Psoas muscle (tissue), 8 donors: ENCODE measurements at places on chromosomes 12 and 14. TPM values are rescaled to one million over a fixed set of nuclear protein-coding genes. Genes with fewer than 3 reads are reported as not detected.

GRCh38 chr12:94182986-94183707, 34.8 kb downstream of the PLXNC1 start:
- no peak for DNase-seq
- H3K27me3 ChIP-seq: peaks cover 3% of the 10 kb centered on the region
- H3K36me3 ChIP-seq: no peaks in the 10 kb centered on the region
- no peaks in the 10 kb centered on the region for H3K4me1 ChIP-seq
- H3K27ac ChIP-seq: no peak overlapping the region

DNA sequence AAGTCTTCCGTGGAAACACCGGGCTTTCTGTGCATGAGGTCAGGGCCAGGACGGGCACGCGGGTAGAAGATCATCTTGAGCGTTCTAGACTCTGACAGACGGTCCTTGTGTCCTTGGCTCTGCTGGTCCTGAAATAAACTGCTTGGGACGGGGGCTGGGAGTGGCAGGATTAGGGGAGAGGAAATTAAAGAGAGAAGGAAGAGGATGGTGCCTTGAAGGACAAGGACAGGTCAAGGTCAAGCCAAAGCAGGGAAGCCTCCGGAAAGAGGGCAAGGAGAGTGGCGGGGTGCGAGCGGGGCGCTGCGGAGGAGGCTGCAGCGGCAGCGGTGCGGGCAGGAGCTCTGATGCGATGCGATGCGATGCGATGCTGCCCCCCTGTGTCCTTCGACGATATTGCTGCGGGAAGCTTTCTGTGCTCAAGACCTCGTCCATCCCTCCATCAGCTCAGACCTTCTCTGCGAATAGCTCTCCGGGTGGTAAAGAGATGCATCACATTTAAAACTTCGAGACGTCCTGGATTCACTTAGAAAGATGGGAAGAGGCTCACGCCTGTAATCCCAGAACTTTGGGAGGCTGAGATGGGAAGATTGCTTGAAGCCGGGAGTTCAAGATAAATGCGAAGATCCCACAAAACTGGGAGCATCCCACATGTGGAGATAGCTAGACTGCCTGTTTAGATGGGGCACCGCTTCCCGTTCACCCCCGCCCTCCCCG, 110.1 kb upstream of the TMEM132D start:
- peaks cover 10% of the 10 kb centered on the region for H3K27me3 ChIP-seq
- no peak overlapping the region for H3K4me3 ChIP-seq
- H3K4me1 ChIP-seq: no peaks in the 10 kb centered on the region
- H3K27ac ChIP-seq: no peak overlapping the region

GRCh38 chr12:50302686-50303085, 19.4 kb upstream of the LIMA1 start:
- H3K36me3 ChIP-seq: no peaks in the 10 kb centered on the region
- H3K27ac ChIP-seq: no peak overlapping the region
- H3K27me3 ChIP-seq: no peaks in the 10 kb centered on the region
- H3K4me1 ChIP-seq: peaks cover 8% of the 10 kb centered on the region
- no peak for DNase-seq

DNA sequence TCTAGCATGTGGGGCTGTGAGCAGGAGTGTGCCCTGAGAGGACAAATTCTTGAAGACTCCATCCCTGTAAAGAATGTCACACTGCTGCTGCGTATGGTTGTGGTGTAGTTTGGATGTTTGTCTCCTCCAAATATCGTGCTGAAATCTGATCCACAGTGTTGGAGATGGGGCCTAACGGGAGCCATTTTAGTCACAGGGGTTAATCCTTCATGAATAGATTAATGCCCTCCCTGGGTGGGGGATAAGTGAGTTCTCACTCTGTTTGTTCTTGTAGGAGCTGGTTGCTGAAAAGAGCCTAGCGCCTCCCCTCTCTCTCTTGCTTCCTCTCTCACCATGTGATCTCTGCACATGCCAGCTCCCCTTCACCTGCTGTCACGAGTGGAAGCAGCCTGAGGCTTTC, 94.5 kb upstream of the VASH1 start:
- no peak overlapping the region for H3K4me3 ChIP-seq
- no peaks in the 10 kb centered on the region for H3K36me3 ChIP-seq
- no peak overlapping the region for H3K27ac ChIP-seq
- no peaks in the 10 kb centered on the region for H3K27me3 ChIP-seq
- DNase-seq: no peak
- no peaks in the 10 kb centered on the region for H3K4me1 ChIP-seq

GRCh38 chr12:63752841-63753240, 26.9 kb upstream of the RXYLT1 start:
- H3K27ac ChIP-seq: no peak overlapping the region
- DNase-seq: no peak
- H3K36me3 ChIP-seq: no peaks in the 10 kb centered on the region
- H3K27me3 ChIP-seq: no peaks in the 10 kb centered on the region

DNA sequence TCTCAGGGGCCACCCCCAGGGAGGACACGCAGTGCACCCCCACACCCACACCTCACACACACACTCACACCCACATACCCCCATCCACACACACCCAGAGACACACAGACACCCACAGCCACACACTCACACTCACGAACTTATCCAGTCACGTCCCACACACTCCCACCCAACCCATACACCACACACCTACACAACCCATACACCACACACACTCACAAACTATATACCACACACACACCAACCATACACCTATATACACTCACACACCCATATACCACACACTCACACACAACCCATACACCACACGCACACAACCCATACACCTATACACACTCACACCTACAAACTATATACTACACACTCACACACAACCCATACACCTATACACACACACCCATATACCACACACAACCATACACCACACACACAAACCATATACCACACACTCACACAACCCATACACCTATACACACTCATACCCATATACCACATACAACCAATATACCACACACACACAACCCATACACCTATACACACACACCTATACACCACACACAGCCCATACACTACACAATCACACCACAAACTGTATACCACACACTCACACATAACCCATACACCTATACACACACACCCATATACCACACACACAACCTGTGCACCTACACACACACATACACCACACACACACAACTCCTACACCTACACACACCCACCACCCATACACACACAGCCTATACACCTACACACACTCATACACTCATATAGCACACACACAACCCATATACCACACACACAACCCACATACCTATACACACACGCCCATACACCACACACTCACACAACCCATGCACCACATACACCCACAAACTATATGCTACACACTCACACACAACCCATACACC, 42.7 kb downstream of the TMEM121 start:
- H3K36me3 ChIP-seq: no peaks in the 10 kb centered on the region
- no peak for DNase-seq
- no peaks in the 10 kb centered on the region for H3K27me3 ChIP-seq
- no peak overlapping the region for H3K27ac ChIP-seq
- no peaks in the 10 kb centered on the region for H3K4me1 ChIP-seq

- no peaks in the 10 kb centered on the region for H3K36me3 ChIP-seq
- no peaks in the 10 kb centered on the region for H3K4me1 ChIP-seq
- no peak overlapping the region for H3K27ac ChIP-seq
- no peak for DNase-seq
- no peaks in the 10 kb centered on the region for H3K27me3 ChIP-seq
- H3K4me3 ChIP-seq: no peak overlapping the region
Observed at GRCh38 chr12:4047421-4047820, 174.2 kb upstream of the PARP11 start.

DNA sequence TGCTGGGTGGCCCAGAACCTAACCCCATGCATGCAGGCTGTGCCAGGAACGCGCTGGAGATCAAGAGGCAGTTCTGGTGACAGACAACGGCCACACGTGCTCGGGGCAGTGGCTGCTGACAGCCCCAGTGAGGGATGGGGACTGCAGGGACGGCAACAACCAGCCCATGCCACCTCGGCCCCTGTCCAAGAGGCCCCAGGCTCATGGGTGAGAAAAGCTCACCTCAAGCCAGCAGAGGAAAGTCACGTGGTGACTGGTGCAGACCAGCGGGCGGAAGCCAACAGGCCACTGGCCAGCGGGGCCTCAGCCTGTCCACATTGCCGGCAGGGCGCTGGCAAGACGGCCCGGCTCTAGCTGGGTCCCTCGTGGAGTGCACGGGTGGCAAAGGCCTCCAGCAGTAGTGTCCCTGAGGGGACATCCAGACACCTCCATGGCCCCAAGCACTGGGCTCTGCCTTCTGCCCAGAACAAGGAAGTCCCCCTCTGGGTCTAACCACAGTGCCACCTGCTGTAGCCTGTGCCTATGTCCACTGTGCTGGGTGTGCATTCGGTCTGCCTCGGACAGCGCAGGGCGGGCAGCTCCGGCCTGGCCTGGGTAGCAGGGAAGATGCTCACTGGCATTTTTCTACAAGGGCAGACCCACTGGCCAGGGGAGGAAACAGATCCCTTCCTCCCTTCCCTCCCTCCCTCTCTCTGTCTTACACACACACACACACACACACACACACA, 134.1 kb downstream of the NCOR2 start:
- H3K27ac ChIP-seq: peak overlapping the region; percentile 58
- no peaks in the 10 kb centered on the region for H3K36me3 ChIP-seq
- H3K4me1 ChIP-seq: peaks cover 10% of the 10 kb centered on the region
- H3K4me3 ChIP-seq: no peak overlapping the region

GRCh38 chr14:94936401-94936892, 166.5 kb upstream of the GSC start:
- peak overlapping the region; percentile 55 for H3K4me3 ChIP-seq
- peaks cover 8% of the 10 kb centered on the region for H3K4me1 ChIP-seq
- H3K36me3 ChIP-seq: no peaks in the 10 kb centered on the region

DNA sequence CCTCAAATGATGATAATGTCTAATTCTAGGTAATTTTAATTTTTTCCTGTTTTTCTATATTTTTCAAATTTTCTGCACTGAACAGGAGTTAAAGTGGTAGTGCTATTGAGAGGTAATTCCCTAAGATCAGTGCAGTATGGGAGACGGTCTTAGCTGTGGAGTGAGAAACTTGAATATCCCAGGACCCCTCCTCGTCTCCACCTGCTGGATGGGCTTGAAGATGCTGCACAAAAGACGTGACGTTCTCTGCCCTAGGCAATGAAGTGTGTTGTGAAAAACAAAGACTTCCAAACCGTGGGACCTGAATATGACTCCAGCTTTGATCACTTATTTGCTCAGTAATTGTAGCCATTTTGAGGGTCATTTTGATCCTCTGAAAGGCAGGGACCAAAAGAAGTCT, 298.1 kb downstream of the VRK1 start:
- DNase-seq: no peak
- no peaks in the 10 kb centered on the region for H3K36me3 ChIP-seq
- H3K4me1 ChIP-seq: no peaks in the 10 kb centered on the region
- no peaks in the 10 kb centered on the region for H3K27me3 ChIP-seq
- no peak overlapping the region for H3K27ac ChIP-seq

GRCh38 chr12:122201381-122201780, 2.1 kb upstream of the B3GNT4 start:
- H3K4me3 ChIP-seq: no peak overlapping the region
- no peak for DNase-seq
- no peak overlapping the region for H3K27ac ChIP-seq

- DNase-seq: no peak
- peaks cover 58% of the 10 kb centered on the region for H3K4me1 ChIP-seq
- H3K27ac ChIP-seq: peak overlapping the region; percentile 99
- no peaks in the 10 kb centered on the region for H3K27me3 ChIP-seq
- H3K4me3 ChIP-seq: peak overlapping the region; percentile 77
- H3K36me3 ChIP-seq: no peaks in the 10 kb centered on the region
Observed at GRCh38 chr12:54022960-54023884, 5.0 kb upstream of the HOXC6 start.

DNA sequence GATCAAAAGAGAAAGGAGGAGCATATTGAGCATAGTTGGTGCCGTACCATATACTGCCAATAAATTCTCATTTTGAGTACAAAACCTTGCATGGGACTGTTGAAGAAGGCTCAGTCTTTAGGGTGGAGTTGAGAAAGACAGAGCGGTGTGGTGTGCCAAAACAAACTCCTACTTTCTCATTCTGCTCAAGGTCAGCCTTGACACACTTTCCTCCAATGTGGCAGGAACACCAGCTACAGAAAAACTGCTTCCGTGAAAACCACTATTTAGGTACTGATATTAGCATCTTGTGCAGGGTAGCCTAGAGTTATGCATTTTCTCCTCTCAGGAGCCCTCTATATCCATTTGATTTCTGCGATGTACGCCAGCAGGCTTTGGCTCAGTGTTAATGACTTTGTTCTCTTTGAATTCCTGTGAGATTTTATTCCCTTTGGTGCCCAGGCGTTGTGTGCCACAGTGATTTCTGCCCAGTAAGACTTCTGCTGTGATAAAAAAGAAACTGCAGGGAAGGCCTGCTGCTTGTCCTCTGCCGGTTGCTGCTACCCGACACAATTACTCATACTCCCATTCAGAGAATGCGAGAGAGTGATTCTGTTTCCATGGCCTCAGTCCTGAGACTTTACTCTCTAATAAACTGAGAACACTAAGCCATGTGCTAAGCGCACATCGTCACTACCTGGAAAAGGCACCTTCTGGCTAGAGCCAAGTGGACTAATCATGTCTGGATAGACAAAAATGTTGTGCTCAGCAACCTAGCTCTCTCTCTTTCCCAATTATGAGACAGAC, 88.3 kb upstream of the MDM1 start:
- H3K4me1 ChIP-seq: peaks cover 17% of the 10 kb centered on the region
- H3K27ac ChIP-seq: peak overlapping the region; percentile 56
- no peaks in the 10 kb centered on the region for H3K27me3 ChIP-seq
- no peak overlapping the region for H3K4me3 ChIP-seq
- H3K36me3 ChIP-seq: no peaks in the 10 kb centered on the region

DNA sequence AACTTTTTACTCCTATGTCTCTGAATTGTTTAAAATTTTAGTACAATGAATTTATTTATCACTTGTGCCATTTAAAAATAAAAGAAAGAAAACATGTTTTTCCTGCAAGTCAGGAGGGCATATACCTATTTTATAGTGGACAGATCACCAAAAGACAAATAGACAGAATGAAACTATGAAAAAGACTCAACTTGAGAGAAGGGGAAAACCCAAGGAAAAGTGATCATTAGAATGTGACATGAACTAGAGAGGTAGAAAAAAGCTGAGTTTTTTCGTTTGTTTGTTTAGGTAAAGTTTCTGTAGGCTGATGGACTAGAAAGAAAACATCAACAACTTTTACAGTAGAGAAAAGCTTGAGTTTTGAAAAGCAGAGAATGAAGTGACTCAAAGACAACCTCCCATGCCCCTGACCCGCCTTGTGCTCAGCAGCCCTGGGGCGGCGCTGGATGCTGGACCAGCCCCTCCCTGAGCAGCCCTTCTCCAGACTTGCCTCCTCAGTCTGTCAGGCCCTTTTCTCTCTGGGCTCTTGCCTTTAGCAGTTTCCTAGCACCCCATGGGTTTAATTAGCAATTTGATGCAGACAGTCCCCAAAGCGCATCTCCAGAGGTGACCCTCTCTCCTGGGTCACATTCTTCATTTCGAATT, 95.1 kb upstream of the ARID2 start:
- H3K4me1 ChIP-seq: no peaks in the 10 kb centered on the region
- H3K4me3 ChIP-seq: no peak overlapping the region
- H3K27ac ChIP-seq: no peak overlapping the region
- no peak for DNase-seq
- no peaks in the 10 kb centered on the region for H3K36me3 ChIP-seq

Gene KRT86
- total RNA-seq: not detected

Gene OR6S1
- not detected for total RNA-seq

Gene KLRC3
- total RNA-seq: not detected
